T-helper 17 cell (primary cell): ENCODE measurements at places on chromosomes 13 and 19. TPM values are rescaled to one million over a fixed set of nuclear protein-coding genes. Genes with fewer than 3 reads are reported as not detected.

The RXFP2 gene
- total RNA-seq = not detected

DNA sequence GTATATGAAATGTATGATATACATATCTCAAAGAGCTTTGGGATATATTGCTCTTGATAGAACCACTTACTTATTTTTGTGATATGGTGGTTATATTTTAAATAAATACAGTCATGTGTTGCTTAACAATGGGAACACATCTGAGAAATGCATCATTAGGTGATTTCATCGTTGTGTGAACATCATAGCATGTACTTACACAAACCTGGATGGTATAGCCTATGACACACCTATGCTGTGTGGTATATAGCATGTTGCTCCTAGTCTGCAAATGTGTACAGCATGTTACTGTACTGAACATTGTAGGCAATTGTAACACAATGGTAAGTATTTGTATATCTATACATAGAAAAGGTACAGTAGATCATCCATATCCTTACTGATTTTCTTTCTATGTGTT, 7.7 kb downstream of the RB1 start:
- H3K4me1 ChIP-seq = peaks cover 27% of the 10 kb centered on the region
- peaks cover 2% of the 10 kb centered on the region for H3K36me3 ChIP-seq
- no peak overlapping the region for H3K27ac ChIP-seq
- DNase-seq = no peak

DNA sequence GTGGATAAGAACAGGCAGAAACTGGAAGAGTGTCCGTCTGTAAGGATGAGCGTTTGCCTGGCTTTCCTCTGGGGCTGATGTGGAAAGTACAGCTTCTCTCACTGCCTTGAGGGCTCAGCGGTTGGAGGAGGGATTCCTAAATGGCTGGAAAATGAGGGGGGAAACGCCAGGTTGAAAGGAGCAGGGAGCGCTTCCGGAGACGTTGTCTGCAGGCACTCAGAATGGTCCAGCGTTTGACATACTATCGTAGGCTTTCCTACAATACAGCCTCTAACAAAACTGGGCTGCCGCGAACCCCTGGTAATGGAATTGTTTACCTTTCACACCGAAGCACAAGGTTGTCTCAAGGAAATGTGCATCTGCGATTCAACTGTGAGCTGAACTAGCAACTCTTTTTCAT, 39.9 kb downstream of the MRPL57 start:
- peaks cover 18% of the 10 kb centered on the region for H3K27me3 ChIP-seq
- no peak for DNase-seq
- H3K4me1 ChIP-seq = peaks cover 13% of the 10 kb centered on the region

The ASF1B gene
- total RNA-seq = 1.9 TPM

The CEACAM21 gene
- total RNA-seq = 40.5 TPM

DNA sequence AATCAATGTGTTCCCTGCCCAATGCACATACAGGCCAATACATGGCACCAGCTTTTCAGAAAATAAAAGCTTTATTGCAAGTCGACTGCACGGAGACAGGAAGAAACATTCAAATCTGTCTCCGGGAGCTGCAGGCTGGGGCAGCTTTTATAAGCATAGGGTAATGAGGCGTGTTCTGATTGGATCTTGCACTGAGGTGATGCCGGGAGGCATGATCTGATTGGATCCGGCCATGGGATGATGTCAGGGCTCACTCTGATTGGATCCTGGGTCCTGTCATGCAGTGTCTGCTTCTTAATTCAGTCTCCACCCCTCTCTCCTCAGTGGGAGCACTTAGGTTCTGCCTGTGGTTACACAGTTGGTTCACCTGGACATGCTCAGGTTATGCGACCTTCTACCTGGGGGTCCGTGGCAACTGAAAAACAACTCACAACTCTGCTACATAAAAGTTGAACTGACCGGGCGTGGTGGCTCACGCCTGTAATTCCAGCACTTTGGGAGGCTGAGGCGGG, 11.8 kb upstream of the FBN3 start:
- no peak overlapping the region for H3K4me3 ChIP-seq
- no peak overlapping the region for H3K27ac ChIP-seq
- no peaks in the 10 kb centered on the region for H3K36me3 ChIP-seq
- H3K4me1 ChIP-seq = peaks cover 6% of the 10 kb centered on the region
